Body of pancreas (tissue), 4 donors: ENCODE measurements at places on chromosomes 12 and 14. TPM values are rescaled to one million over a fixed set of nuclear protein-coding genes. Genes with fewer than 3 reads are reported as not detected.

DNA sequence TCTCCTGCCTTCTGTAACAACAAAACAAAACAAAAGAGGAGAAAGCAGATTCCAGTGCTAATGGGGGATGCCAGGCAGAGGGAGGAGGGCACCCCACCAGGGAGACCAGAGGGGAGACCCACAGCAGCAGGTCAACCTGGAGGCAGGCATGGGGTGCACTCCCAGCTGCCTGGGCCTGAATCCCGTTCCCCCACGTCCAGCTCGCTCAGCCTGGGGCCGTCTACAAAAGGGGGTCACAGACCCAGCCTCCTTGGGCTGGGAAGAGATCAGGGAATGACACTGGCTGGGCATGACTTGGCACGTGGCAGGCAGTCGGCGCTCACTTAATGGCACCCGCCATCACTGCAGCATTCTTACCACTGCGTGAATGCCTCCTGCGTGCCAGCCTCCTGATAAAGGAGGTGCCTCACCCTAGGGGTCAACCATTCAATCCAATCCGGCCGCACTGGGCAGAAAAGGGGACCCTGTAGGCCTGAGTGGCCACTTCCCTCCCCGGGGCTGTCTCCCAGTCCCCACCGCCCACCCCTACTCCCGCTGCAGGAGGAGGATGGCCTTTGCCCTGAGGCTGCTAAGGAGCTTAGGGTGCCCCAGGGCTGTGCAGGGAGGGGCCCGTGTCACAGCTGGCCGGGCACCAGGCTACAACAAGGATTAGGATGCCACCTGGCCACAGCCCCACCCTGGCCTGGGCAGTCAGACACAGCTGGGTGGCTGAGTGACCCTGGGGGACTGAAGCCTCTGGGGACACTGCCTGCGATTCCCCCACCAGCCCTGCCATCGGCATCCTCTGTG lies 87.5 kb downstream of the NCOR2 start:
- H3K27me3 ChIP-seq = no peaks in the 10 kb centered on the region
- no peak overlapping the region for H3K4me3 ChIP-seq
- no peak for DNase-seq

GRCh38 chr12:40769846-40770245 lies 77.6 kb downstream of the CNTN1 start:
- H3K36me3 ChIP-seq = no peaks in the 10 kb centered on the region
- no peaks in the 10 kb centered on the region for H3K27me3 ChIP-seq
- DNase-seq = no peak
- H3K27ac ChIP-seq = no peak overlapping the region
- H3K4me3 ChIP-seq = no peak overlapping the region

DNA sequence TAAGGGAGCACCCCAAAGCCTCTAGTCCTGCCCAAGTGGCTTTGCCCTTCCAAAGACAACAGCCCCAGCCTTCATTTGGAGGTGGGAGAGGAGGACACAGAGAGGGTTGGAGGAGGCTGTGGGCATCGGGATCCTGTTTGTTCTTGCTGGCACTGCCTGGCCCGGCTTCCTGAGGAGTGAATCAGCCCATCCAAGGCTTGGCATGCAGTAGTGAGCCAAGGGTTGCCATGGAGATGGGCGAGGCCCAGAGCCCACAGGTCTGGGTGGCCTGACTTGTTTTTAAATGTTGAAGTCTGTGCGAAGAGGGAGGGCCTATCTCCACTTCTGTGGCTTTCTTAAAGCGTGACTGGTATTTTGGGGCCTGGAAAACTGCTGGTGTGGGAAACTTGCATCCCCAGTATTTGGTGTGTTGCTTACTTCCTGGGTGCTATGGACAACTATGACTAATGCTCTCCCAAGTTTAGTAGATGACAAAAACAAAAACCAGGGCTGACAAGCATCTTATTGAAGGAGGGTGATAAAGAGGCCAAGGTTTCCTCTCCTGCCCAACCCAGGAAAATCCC lies 15.8 kb downstream of the CD9 start:
- H3K27ac ChIP-seq = peak overlapping the region; percentile 74
- H3K4me1 ChIP-seq = peaks cover 21% of the 10 kb centered on the region
- H3K27me3 ChIP-seq = no peaks in the 10 kb centered on the region
- peak; percentile 97 for DNase-seq
- H3K4me3 ChIP-seq = no peak overlapping the region
- no peaks in the 10 kb centered on the region for H3K36me3 ChIP-seq

GRCh38 chr12:68157380-68157779 lies 2.2 kb downstream of the IFNG start:
- no peaks in the 10 kb centered on the region for H3K4me1 ChIP-seq
- H3K4me3 ChIP-seq = no peak overlapping the region
- H3K36me3 ChIP-seq = no peaks in the 10 kb centered on the region
- no peaks in the 10 kb centered on the region for H3K27me3 ChIP-seq
- no peak for DNase-seq

DNA sequence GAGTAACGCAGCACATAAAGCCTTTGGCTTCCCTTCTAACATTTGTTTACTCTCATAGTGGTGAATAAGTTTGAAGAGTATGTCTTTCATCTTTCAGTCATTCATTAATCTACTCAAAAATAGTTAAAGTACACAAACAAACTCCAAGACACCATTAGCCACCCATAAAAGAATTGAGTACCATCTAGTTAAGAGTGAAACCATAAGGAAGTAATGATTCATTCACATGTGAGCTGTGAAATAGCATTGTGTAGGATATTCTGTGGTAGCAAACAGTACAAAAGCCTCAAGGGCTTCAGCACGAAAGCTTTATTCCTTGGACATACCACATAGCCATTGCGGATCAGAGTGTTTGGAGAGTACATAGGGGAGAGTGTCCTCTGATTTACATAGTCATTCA lies 13.9 kb downstream of the SYT1 start:
- H3K4me1 ChIP-seq = no peaks in the 10 kb centered on the region
- DNase-seq = no peak

DNA sequence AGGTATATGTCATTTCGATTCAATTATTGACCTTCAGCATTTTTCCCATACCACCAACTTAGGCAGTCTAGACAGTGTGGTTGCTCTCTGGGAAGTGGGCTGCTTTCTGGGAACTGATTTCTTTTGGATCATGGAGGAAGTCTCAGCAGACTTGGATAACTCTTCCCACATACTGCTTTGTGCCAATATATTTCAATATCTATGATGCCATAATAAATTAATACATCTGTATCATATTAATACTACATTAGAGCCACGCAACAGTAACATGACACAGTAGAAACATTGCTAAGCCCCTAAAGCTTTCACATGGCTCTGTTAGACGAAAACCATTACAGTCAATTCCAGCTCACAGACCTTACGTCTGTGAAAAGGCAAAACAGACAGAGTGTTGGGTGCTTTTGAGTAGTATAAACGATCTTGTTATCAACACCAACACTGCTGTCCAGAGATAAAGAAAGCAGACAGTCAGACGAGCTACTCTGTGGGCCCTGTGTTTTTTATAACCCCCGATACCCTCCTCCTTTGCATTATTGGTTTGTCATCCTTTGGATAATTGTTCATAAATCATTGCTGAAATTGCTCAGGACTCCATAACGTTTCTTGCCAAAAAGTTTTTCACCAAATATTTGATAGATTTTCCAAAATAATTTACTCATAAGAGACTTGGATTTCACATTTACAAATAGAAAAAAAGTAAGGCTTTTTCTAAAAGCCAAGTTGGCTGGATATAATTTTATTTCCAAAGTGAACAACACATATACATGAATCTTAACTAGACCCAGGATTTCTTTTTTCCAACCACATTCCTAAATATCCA lies 439.7 kb downstream of the ADAMTS20 start:
- no peak overlapping the region for H3K27ac ChIP-seq
- no peaks in the 10 kb centered on the region for H3K27me3 ChIP-seq
- H3K36me3 ChIP-seq = no peaks in the 10 kb centered on the region
- H3K4me1 ChIP-seq = no peaks in the 10 kb centered on the region
- no peak for DNase-seq
- no peak overlapping the region for H3K4me3 ChIP-seq

GRCh38 chr14:92532490-92533163 lies 19.0 kb downstream of the RIN3 start:
- no peaks in the 10 kb centered on the region for H3K4me1 ChIP-seq
- H3K27me3 ChIP-seq = no peaks in the 10 kb centered on the region
- H3K27ac ChIP-seq = no peak overlapping the region
- no peak for DNase-seq
- no peak overlapping the region for H3K4me3 ChIP-seq
- no peaks in the 10 kb centered on the region for H3K36me3 ChIP-seq

Gene CLEC4A
- not detected for total RNA-seq

Gene PLBD1
- total RNA-seq = 4.6 TPM

Gene RPL36AL
- total RNA-seq = 162 TPM

Gene ZNF385A
- total RNA-seq = 3.1 TPM

Gene TMEM233
- total RNA-seq = not detected

Gene KRT6A
- not detected for total RNA-seq

Gene NID2
- 34.6 TPM for total RNA-seq

Gene TAPBPL
- total RNA-seq = 36.3 TPM

Gene RDH16
- 0.99 TPM for total RNA-seq

Gene RTL1
- not detected for total RNA-seq
